ENCODE measurements at places on chromosomes 7 and 10. TPM values are rescaled to one million over a fixed set of nuclear protein-coding genes. Genes with fewer than 3 reads are reported as not detected.

Gene MYO3A
- total RNA-seq: 0.34 TPM

Gene ATP5MK
- total RNA-seq: 384 TPM

Gene EGR2
- 0.67 TPM for total RNA-seq

Gene SLC35G1
- total RNA-seq: 3.3 TPM

Gene CC2D2B
- not detected for total RNA-seq

Gene GIMAP2
- total RNA-seq: 0.48 TPM

Gene HTR7
- 0.17 TPM for total RNA-seq

All from kidney epithelial cell (primary cell).